Adrenal gland (tissue), 19 donors: ENCODE measurements at places on chromosomes 11 and 22. TPM values are rescaled to one million over a fixed set of nuclear protein-coding genes. Genes with fewer than 3 reads are reported as not detected.

Gene RIMBP3C
- 0.47 TPM for total RNA-seq

Gene EXPH5
- 2.0 TPM for total RNA-seq

GRCh38 chr22:41444360-41445128, 2.1 kb downstream of the TOB2 start:
- H3K4me3 ChIP-seq = peak overlapping the region; percentile 84
- peak; percentile 96 for DNase-seq
- H3K27ac ChIP-seq = peak overlapping the region; percentile 100
- H3K27me3 ChIP-seq = no peaks in the 10 kb centered on the region
- no peaks in the 10 kb centered on the region for H3K36me3 ChIP-seq

- H3K27ac ChIP-seq = no peak overlapping the region
- DNase-seq = no peak
- no peak overlapping the region for H3K4me3 ChIP-seq
- no peaks in the 10 kb centered on the region for H3K4me1 ChIP-seq
These were observed 42.2 kb downstream of the POLD3 start for GRCh38 chr11:74634537-74634936.

GRCh38 chr22:28882878-28883656, at the start of gene ZNRF3:
Gene ZNRF3, plus strand, starts transcription at chr22:28883572. Its CDS starts 195 bp downstream, at chr22:28883767.
- no peaks in the 10 kb centered on the region for H3K27me3 ChIP-seq
- H3K27ac ChIP-seq = no peak within 1 kb of the TSS
- peak; percentile 97 for DNase-seq
- H3K4me3 ChIP-seq = peak within 1 kb of the TSS; percentile 29

- H3K36me3 ChIP-seq = no peaks in the 10 kb centered on the region
- H3K4me3 ChIP-seq = no peak overlapping the region
- no peak for DNase-seq
These were observed 10.0 kb downstream of the LGR4 start for GRCh38 chr11:27462543-27462942.

GRCh38 chr11:47938791-47939560, 41.4 kb upstream of the PTPRJ start:
- H3K4me3 ChIP-seq = no peak overlapping the region
- DNase-seq = no peak
- H3K4me1 ChIP-seq = no peaks in the 10 kb centered on the region
- H3K27me3 ChIP-seq = no peaks in the 10 kb centered on the region

GRCh38 chr11:74546752-74547151, 45.6 kb upstream of the POLD3 start:
- no peaks in the 10 kb centered on the region for H3K36me3 ChIP-seq
- no peak for DNase-seq
- no peak overlapping the region for H3K4me3 ChIP-seq

Gene OR52E8
- not detected for total RNA-seq

DNA sequence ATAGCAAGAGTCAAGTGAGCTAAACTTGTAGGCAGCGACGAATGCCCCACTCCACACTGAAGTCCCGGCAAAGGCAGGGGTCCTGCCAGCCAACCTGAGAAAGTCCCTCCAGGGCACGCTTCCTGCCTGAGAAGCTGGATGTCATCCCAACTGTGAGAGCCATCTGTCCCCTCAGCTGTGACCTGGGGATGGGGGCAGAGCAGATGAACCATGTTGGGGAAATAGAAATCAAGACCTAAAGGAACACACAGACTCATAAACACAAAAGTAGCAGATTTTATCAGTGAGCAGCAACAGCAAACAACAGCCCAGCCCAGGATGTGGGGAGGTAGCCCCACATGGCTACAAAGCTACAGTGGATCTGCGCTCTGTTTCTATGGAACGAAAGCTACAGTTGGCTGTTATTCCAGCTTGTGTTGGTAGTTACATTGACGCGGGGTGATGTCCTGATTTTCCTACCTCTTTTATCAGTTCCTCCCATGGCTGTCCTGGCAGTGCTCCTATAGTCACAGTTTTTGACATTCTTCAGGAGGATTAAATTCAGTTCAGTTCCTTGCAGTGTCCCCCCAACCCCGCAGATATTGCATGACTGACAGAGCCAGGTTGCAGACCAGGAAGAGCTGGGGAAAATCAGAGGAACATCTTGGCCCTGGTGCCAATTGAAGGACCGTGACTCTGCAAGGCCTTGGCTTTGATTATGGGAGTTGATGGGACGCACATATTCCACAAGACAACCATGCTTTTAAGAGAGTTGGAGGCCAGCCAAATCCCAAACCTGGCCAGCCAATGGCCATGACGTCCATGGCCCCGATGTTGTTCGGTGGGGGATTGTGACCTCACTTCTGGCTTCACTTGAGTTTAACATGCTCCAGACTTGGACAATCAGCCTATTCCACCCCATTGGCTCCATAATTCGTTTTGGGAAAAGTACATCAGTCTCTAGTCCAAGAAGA, 14.6 kb downstream of the MRGPRD start:
- H3K36me3 ChIP-seq = no peaks in the 10 kb centered on the region
- no peak for DNase-seq
- no peak overlapping the region for H3K27ac ChIP-seq
- no peaks in the 10 kb centered on the region for H3K27me3 ChIP-seq
- no peaks in the 10 kb centered on the region for H3K4me1 ChIP-seq

DNA sequence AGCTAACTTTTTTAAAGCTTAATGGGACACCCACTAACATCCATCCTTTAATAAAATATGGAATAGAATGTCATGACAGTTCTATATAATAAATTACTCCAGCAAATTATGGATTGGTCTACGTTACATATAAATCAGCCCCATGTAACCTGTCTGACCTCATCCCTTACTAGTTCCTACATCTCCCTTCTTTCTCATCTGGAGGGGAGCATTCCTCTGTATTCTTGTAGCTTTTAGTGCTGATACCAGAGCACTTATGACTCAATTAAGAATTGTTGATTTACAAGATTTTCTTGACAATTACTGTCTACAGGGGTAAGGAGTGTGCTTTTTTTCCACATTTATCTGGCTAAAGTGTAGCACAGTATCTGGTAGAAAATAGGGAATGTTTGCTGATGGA, 523.7 kb downstream of the FAM181B start:
- no peak overlapping the region for H3K4me3 ChIP-seq
- H3K4me1 ChIP-seq = no peaks in the 10 kb centered on the region
- H3K27me3 ChIP-seq = peaks cover 24% of the 10 kb centered on the region
- H3K36me3 ChIP-seq = no peaks in the 10 kb centered on the region
- H3K27ac ChIP-seq = no peak overlapping the region

DNA sequence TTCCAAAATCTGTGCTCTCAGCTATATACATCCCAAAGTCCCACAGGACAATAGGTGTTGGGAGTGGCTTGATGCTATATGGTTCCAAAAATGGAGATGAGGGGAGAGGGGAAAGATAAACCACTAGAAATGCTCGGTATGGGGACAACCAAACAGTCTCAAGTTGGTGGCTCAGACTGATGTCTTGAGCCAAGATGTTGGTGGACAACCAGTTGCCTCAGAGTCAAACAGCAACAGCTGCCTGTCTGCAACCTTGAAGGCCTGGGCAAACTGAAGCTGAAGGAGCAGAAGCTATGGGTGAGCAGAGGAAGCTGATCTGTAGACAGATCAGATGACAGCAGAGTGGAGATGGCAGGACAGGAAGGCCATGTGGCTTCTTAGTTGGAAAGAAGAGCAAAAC, 4.0 kb downstream of the RRP8 start:
- peaks cover 11% of the 10 kb centered on the region for H3K4me1 ChIP-seq
- H3K4me3 ChIP-seq = no peak overlapping the region
- no peak overlapping the region for H3K27ac ChIP-seq
- no peak for DNase-seq

GRCh38 chr11:131299598-131300438, 70.6 kb upstream of the NTM start:
- no peak for DNase-seq
- no peaks in the 10 kb centered on the region for H3K4me1 ChIP-seq
- no peaks in the 10 kb centered on the region for H3K27me3 ChIP-seq
- no peaks in the 10 kb centered on the region for H3K36me3 ChIP-seq

DNA sequence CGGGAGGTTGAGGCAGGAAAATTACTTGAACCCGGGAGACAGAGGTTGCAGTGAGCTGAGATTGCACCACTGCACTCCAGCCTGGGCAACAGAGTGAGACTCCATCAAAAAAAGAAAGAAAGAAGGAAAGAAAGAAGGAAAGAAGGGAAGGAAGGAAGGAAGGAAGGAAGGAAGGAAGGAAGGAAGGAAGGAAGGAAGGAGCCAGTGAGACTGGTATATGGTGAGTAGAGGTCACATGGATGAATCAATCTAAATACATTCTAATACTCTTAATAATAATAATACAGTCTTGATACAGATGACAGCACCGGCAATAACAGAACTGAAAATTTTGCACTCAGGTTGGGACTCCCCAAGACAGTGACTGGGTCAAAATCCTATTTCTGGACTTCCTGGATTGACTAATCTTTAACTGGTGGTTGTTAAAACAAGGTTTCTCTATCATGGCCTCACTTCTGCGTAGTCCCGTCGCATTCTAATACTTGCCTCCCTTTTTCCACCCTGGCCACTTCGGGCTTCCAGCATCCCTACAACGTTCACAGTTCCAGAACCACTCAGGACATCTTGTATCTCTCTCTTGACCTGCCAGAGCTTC, 53.5 kb upstream of the EIF3M start:
- H3K36me3 ChIP-seq = no peaks in the 10 kb centered on the region
- no peak overlapping the region for H3K27ac ChIP-seq
- H3K4me1 ChIP-seq = no peaks in the 10 kb centered on the region
- no peak for DNase-seq

Gene MOGAT2
- total RNA-seq = not detected

DNA sequence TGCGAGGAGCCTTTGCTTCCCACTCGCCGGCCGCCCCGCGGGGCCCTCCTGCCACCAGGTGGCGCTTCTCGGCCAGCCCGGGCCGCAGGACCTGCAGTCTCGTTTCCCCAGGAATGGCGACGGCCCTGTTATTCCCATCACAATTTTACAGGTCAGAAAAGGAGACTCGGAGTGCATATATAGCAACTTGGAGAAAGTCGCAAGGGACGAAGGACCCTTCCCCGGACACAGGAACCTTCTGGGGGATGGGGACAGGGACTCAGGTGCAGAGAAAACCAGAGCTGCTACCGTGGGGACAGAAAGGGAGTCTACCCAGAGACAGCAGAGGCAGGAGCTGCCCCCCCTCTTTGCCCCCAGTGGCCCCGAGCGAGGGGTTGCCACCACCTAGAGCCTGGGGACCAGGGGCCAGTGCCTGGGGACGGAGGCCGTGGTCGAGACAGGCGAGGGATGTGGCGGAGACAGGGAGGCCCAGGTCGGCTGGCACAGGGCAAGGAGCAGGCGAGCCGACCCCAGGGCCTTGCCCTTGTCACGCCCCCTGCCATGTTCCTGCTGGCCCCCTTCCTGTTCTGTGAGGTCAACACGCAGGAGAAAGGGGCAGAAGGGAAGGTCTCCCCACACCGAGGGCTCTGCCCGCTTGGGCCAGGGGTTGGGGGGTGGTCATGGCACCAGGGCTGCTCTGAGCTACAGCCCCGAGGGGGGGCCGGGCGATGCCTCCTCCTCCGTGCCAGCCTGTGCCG, 3.5 kb upstream of the KRTAP5-6 start:
- H3K27me3 ChIP-seq = no peaks in the 10 kb centered on the region
- H3K36me3 ChIP-seq = no peaks in the 10 kb centered on the region
- peak overlapping the region; percentile 21 for H3K4me3 ChIP-seq
- peaks cover 11% of the 10 kb centered on the region for H3K4me1 ChIP-seq

DNA sequence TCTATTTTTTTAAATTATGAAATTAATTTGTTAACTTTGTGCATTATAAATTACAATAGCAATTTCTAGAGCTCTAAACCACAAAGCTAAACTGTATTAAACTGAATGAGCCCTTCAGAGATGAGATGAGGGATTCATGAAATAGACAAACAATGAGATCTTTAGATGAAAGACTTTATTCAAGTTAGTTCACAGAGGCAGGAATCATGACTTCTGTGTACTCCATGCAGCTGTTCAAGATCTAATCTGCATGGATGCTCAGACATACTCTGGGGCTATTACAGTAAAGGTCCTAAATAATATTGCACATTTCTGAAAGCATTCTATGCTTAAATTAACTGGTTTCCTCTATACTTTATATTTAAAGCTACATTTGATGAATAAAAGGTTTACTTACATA, 122.7 kb downstream of the FCHSD2 start:
- no peaks in the 10 kb centered on the region for H3K4me1 ChIP-seq
- H3K36me3 ChIP-seq = no peaks in the 10 kb centered on the region
- no peak overlapping the region for H3K4me3 ChIP-seq
- H3K27ac ChIP-seq = no peak overlapping the region

DNA sequence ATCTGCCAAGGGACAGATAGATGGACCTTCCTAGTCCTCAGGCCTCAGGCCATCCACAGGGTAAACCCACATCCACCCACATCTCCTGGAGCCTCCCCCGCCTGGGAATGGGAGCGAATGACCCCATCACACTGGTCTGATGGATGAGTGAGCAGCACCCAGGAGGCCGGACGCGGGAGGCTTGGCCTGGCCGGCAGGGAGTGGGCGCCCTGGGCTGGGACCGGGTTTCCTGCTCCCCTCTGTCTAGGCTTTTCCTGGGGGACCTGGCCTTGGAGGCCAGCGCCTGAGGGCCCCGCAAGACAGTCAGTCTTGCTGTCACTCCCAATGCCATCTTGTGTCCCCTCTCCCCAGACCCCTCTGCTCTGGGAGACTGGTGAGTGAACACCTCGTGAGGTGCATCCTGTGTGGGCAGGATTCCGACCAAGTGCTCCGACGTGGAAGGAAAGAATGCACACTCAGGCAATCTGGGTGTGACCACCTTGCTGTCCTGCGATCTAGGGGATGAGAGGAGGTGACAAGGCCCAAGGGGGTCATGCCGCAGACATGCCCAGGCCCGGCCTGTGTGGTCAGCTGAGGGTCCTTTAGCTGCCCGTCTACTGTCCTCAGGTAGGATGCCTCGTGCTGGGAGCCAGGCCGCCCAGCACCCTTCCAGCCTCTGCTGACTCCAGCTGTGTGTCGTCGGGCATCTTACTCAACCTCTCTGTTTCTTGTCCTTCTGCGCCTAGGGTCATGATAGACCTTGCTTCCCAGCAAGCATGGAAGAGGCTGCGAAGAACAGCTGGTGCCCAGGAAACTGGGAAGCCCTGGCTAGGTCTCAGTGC, 26.5 kb upstream of the WNT7B start:
- DNase-seq = peak; percentile 52
- peak overlapping the region; percentile 41 for H3K27ac ChIP-seq
- no peaks in the 10 kb centered on the region for H3K27me3 ChIP-seq

DNA sequence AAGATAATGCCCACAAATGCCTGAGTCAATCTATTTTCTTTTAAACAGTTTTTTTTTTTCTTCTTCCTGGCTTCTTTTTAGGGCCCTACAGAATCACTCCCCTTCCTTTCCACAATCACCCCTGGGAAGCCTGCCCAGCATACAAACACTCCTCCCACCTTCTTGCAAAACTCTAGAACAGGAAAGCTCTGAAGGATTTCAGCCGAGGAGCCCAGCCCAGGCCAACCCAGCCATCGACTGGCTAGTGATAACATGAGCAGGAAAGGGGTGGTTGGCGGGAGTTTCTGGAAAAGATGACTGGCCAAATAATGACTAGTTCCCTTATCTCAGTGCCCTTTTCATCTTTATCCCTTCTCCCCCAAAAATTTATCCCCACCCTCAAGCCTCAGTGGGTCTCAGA, 68.2 kb downstream of the USP35 start:
- H3K36me3 ChIP-seq = no peaks in the 10 kb centered on the region
- peak; percentile 92 for DNase-seq
- H3K4me3 ChIP-seq = no peak overlapping the region
- H3K27ac ChIP-seq = peak overlapping the region; percentile 79
- no peaks in the 10 kb centered on the region for H3K27me3 ChIP-seq
